ENCODE measurements at places on chromosomes 6 and 20.

DNA sequence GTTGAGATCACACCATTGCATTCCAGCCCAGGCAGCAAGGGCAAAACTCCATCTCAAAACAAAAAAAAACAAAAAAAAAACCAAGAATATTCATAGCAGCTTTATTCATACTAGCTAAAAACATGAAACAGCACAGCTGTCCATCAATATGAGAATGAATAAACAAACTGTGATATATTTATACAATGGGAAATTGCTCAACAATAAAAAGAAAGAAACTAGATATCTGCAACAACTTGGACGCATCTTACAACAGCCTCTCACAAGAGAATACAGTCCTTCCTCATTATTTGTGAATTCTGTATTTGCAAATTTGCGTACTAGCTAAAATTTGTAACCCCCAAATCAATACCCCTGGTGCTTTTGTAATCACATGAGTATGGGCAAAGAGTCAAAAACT, 28.2 kb upstream of the SPAG4 start:
- DNase-seq, result no peak

DNA sequence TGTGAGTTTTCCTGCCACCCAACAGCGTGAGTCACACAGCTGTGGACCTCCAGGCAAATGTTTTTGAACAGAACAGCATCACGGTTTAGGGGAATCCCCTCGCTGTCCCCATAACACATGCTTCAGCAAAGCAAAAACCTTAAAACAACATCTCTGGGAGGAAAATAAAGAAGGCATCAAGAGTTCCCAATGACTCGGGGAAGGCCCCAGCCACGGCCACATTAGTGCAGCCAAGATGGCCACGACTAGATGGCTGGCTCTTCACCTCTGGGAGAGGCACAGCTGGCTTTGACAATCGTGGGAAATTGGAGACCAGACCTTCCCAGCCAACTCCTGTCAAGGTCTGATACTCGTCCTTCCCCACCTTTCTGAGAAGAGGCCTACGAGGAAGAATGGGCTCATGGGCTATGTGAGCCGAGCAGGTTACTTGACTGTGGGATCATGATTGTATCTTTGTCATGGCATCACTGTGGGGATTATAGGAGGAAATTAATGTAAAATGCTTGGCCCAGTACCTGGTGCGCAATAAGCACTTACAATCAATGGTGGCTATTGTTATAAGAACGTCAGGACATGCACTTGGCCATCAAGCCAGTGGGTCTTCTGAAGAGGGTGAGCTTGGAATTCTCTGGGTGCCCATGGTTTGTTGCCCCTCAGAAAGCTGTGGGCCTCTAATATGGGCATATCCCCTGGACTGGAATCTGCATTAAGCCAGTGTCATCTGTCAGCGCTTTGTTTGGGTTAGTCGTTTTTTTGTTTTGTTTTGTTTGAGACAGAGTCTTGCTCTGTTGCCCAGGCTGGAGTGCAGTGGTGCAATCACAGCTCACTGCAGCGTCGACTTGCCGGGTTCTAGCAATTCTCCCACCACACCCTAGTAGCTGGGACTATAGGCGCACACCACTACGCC, 43.6 kb downstream of the FGD2 start:
- peak; percentile 72 for DNase-seq

- DNase-seq, result no peak
Observed at GRCh38 chr6:25401711-25402110, 122.5 kb downstream of the CARMIL1 start.

- no peak for DNase-seq
Observed at GRCh38 chr20:32556312-32557184, 28.6 kb downstream of the NOL4L start.

GRCh38 chr6:154196333-154196885, 157.4 kb downstream of the OPRM1 start:
- DNase-seq, result no peak

- peak; percentile 9 for DNase-seq
Observed at GRCh38 chr20:50385733-50386640, 124.2 kb upstream of the PTPN1 start.

GRCh38 chr6:5102267-5102970, 17.3 kb downstream of the PPP1R3G start:
- DNase-seq, result no peak

- no peak for DNase-seq
Observed at GRCh38 chr6:2980465-2980855, 9.1 kb upstream of the SERPINB6 start.

DNA sequence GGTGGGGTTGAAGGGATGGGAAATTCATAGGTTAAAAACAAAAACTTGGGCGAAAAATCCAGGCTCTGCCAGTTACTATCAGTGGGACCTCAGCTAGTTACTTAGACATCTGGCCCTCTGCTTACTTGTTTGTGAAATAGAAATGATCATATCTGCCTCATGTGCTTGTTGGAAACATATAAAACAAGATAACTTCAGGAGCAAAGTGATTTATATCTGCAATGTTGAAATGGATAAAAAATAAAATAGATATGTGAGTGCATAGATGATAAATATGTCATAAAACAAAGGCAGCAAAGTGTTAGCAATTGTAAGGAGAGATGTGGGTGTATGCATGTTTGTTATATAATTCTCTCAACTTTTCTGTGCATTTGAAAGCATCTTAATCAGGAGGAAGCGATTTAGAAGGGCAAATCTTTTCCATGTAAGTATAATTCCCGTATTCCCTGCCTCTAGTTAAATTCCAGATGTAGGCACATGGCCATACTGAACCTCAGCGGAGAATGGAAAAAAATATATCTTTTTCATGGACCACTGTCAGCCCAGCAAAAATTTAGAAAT, 579.0 kb upstream of the FLRT3 start:
- DNase-seq, result no peak

- DNase-seq, result no peak
Observed at GRCh38 chr20:60266177-60266823, 308.1 kb downstream of the CDH26 start.

DNA sequence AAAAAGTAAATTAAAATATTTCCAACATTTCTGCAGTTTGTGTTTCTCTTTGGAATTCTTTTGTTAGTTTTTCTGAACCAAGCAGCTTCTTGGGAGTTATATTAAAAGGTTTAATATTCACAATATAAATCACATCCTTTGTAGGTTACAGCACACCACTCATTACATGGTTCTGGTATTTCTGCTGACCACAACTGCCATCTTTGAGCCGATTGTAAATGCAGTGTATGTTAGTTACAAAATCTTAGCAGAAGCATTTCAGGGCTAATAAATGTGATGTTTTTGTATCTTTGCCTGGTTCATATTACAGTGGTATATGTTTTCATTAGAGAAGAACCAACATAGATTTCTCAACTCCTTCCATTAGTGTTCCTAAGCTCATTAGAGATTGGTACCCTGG, 19.1 kb upstream of the TSHZ2 start:
- no peak for DNase-seq

DNA sequence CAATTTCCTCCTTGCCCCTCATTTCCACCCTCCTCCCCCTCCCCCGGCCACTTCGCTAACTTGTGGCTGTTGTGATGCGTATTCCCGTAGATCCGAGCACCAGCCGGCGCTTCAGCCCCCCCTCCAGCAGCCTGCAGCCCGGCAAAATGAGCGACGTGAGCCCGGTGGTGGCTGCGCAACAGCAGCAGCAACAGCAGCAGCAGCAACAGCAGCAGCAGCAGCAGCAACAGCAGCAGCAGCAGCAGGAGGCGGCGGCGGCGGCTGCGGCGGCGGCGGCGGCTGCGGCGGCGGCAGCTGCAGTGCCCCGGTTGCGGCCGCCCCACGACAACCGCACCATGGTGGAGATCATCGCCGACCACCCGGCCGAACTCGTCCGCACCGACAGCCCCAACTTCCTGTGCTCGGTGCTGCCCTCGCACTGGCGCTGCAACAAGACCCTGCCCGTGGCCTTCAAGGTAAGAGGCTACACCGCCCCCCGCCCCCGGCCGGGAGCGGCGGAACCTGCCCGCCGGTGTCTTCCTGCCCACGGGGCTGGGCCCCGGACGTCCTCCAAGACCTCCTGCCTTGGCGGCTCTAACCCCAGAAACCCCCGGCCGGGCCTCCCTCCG, 44.9 kb upstream of the SUPT3H start:
- DNase-seq, result peak; percentile 54

DNA sequence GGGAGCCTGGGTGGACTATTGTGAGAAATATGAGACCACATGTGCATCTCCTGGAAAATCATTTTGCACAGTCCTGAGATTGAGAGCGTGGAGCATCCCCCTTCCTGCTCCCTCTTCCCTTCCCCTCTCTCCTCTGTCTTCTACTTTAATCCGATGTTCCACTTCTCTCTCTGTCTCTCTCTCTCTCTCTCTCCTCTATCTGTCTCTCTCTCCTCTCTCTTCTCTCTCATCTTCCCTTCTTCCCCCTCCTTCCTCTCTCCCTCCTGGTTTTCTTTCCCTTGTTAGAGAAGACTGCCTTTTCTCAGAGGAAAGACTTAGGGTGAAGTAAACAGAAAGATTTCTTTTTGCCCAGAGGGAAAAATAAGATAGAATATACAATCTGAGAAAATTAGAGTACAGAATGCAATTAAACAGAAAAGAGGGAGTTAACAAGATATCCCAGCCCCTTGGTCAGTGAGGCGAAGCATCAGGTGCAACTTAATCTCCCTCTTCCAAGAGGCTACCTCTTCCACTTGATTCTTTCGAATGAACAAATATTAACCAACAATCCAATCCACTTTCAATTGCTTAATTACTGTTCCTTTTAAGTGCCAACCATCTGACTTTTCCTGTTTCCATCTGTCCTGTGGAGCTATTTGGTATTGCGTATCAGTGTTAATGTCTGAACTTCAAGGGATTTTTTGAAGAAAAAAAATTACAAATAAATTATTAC, 14.6 kb downstream of the KHDC1 start:
- DNase-seq, result no peak

DNA sequence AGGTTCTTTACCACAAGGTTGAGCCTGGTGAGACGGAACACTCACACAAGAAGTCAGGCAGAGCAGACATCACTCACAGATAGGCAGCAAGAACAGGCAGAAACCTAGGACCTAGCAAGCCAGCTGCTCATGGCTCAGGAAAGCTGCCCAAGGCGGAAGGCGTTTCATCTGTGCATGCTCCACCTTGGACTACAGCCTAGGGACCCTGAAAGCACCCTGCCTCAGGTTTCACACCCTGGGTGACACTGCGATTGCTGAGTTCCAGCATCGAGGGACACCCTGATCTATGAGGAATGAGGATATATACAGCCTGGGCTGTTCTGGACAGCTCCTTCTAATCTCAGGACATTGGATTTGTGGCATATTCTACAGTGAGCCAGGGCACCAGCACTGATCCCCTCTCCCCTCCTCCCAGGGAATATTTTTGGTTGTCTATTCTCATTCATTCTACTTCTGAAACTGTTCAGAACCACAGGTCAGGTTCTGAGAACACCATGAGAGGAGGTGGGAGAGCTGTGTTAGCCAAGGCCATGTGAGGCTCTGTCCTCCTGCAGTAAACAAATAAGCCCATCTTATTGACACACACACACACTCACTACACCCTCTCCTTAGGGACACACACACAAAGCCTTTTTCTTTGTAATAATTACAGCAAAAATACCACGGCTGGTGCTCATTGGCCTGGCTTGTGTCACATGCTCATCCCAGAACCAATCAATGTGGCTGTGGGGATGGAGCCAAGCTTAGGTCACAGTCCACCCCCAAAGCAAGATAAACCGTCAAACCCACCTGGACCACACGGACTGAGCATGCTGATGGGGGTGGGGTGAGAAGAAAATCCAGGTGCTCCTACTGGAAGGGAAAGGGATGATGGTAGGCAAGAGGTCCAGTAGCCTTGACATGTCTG, 26.3 kb upstream of the PMEPA1 start:
- no peak for DNase-seq

- DNase-seq, result peak; percentile 69
Observed at GRCh38 chr20:62136283-62137091, 6.7 kb downstream of the PSMA7 start.

GRCh38 chr6:80250391-80250997, 144.0 kb downstream of the BCKDHB start:
- DNase-seq, result no peak

DNA sequence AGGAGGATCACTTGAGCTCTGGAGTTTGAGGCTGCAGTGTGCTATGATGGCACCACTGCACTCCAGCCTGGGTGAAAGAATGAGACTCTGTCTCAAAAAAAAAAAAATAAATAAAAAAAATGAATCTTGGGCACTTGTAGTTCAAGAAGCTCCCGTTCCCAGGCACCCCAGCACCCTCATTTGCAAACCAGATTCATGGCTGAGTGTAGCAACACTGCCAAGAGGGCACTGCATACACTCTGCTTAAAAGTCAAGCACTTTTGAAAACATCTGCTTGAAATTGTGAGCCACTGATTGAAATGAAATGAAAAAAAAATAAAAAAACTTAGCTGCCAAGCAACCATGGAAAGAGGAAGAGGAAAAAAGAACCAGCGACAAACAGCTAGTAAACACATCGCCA, 124.7 kb upstream of the SASH1 start:
- DNase-seq, result no peak

- DNase-seq, result no peak
Observed at GRCh38 chr6:31701666-31702404, 1.3 kb downstream of the ABHD16A start.

DNA sequence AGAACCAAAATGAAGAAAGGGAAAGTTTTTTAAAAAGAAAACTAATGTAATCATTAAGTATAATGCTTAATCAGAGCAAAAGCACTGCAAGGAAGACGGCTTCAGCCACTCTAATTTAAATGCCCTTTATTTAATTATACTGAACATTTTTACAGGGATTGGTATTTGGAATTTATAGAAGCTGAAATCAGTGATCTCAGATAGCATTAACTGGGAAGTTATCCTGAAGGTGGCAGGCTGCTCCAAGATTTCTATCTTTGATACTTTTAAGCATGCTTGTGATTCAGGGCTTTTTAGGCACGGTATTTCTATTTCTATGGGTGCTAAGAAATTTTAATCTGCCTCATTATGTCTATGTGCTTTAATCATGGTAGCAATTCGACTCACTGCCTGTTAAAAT, 1.3 kb upstream of the NDUFAF4 start:
- DNase-seq, result no peak

- DNase-seq, result peak; percentile 41
Observed at GRCh38 chr6:30007132-30007764, 53.8 kb upstream of the POLR1H start.

GRCh38 chr6:30511169-30511546, 21.8 kb downstream of the HLA-E start:
- DNase-seq, result no peak

DNA sequence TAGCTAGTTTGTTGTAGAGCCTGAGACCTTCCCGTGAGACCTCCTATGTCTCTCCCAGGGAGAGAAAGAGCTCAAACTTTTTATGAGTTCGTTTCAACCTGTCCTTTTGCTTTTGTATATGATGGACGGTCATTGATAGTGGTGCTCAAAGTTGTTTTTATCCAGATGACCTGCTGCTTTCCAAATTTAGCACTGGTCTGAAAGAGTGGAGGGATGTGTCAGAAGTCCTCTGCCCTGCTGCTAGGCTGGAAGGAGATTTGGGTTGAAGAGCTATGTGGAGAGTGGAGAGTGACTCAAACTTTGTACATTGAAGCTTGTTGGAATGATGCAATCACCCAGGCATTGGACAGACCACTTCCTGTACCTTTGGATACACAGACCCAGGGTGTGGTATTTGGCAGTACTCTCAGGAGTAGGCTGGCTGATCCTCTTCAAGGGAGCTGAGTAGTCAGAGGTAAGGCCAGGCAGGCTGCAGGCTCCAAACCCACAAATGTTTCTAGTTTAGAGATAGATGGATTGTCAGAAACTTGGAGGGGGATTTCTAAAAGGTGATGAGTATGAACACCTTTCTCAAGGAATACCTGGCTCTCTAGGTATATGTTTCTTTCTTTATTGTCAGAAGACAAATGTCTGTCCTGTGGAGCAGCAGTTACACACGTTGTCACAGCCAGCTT, 49.4 kb upstream of the RREB1 start:
- no peak for DNase-seq

Data from stimulated activated CD4-positive, alpha-beta T cell treated with anti-CD3 and anti-CD28 coated beads, Interleukin-4, amount 100 ng/mL, for 1 hour (primary cell).